ENCODE measurements at places on chromosomes 5 and 9.
A peak's percentile ranks its signal among the peaks of the same experiment; 100 is the strongest.

DNA sequence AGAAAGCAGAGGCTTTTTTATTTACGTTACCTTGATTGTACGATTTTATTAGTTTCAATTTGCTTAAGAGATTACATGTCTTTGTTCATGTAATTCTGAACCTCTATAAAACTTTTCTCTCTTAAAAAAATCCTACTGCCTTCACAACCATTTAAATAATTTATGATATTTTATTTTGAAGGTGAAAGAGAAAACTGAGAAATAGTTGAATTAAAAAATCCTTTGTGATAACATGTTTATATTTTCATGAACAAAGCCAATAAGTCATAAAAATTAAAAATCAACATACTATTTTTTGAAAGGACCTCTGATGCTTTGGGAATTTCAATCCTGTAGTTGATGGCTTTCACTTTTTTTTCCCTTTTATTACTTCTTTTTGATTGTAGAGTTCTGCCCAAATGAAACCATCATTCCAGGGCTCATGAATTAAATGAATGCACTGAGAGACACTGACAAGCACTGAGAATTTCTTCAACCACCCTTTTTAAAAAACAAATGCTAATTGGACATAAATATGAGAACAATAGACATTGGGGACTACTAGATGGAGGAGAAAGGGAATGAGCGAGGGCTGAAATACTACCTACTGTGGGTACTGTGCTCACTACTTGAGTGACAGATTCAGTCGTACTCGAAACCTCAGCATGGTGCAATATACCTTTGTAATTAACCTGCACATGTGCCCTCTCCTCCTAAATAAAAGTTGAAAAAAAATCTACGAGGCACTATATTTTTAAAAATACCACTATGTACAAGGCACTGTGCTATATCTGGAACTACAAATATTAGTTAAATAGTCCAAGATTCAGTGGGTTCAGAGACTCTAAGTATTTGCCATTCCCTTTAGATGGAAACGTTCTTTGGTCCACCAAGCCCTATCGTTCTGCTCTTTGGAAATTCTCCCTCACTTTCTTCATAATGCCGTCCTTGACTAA lies 5.9 kb downstream of the CDKN2A start:
- H3K4me1 ChIP-seq = peaks cover 10% of the 10 kb centered on the region
- H3K27me3 ChIP-seq = peaks cover 41% of the 10 kb centered on the region
- H3K4me3 ChIP-seq = no peak overlapping the region
- no peak for DNase-seq

DNA sequence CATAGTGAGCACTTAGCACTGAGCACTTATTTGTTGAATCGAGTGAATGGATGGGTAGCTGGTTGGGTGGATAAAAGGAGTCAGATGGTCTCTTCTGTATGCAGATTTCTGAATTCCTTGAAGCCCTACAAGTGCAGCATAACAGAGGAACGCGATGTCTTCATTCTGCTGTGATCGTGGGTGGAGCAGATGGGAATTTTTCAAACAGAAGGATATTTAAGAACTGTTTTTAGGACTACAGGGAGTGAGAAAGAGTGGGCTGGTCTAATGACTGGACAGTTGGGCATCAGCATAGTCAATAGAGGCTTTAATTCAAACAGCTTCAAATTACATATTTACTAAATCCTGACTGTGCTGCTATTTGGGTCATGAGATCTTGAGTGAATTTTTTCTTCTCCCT lies 253.2 kb downstream of the CEMIP2 start:
- H3K4me3 ChIP-seq = no peak overlapping the region
- no peak for DNase-seq
- no peak overlapping the region for H3K27ac ChIP-seq
- H3K27me3 ChIP-seq = peaks cover 22% of the 10 kb centered on the region

DNA sequence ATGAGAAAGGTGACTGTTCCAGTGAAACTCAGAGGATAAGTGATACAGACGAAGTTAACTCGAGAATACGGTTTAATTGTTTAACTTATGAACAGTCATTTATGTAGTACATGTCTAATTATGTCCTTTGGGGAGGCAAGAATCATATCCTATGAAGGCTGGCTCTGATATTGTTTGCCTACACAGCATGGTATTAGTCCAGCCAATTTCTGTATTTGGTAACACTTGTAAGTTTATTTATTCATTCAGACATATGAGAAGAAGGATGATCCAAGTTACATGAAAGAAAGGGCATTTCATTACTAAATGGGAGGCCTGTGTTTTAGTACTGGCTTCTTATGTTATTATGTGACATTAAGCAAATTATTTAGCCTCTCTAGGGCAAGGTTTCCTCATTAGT lies 199.7 kb downstream of the NNT start:
- H3K36me3 ChIP-seq = no peaks in the 10 kb centered on the region
- no peaks in the 10 kb centered on the region for H3K4me1 ChIP-seq
- H3K27ac ChIP-seq = no peak overlapping the region
- no peak overlapping the region for H3K4me3 ChIP-seq

- H3K27ac ChIP-seq = peak within 1 kb of the TSS; percentile 96
- H3K4me3 ChIP-seq = peak within 1 kb of the TSS; percentile 92
- peaks cover 2% of the 10 kb centered on the region for H3K36me3 ChIP-seq
- H3K27me3 ChIP-seq = no peaks in the 10 kb centered on the region
- H3K4me1 ChIP-seq = peaks cover 23% of the 10 kb centered on the region
Observed at GRCh38 chr9:136410500-136411287, at the start of the genes ENTR1 and PMPCA. ENTR1 (minus strand) TSS chr9:136410614; CDS start chr9:136410397, 217 bp downstream. PMPCA (plus strand) TSS chr9:136410658; CDS start chr9:136410669, 11 bp downstream.

DNA sequence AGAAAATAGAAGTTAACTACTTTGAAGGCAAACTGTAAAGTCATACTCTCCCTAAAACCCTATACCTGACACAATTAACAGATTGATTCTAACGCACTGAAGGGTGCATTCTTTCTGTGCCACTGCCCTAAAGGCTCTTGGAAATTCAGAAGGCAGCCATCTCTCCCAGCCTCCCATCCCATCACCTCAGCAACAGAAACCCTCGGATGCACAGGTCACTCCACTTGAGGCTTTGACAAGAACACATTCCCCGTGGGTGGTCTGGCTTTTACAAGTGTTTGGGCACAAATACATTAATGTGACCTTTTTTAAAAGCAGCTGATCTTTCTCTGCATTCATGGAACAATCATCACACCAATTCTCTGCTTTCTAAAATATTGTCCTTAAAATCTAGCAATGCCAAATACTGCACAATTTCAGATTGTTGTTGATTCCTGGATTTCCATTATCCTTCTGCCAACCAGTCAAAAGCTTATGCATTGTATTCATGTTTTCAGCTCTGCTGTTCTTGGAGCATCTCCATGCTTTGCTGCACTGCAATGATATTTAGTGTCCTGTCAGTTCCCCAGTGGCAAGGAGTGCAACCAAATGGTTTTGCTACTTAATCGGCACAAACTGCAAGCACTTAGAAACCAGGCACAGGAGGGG lies 175.6 kb downstream of the TMEM161B start:
- H3K36me3 ChIP-seq = no peaks in the 10 kb centered on the region
- H3K4me3 ChIP-seq = no peak overlapping the region
- no peaks in the 10 kb centered on the region for H3K4me1 ChIP-seq
- H3K27me3 ChIP-seq = peaks cover 25% of the 10 kb centered on the region

DNA sequence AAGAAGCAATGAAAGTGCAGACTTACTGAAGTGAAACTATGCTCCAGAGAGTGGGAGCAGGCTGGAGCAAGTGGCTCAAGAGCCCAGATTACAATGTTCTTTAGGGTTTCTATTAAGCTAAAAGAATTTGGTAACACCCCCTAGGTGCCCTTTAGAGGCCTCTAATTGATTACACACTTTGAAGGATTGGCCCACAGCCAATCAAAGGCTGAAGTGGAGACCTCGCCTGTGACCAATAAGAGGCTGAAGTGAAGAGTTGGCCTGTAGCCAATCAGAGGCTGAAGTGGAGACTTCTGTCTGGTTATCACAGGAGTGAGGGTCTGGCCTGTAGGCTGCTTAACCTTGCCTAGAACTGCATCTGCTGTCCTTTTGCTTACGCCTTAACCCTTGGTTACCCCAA lies 46.7 kb upstream of the SPATA31C2 start:
- H3K27me3 ChIP-seq = peaks cover 64% of the 10 kb centered on the region
- no peak overlapping the region for H3K27ac ChIP-seq
- H3K4me1 ChIP-seq = peaks cover 6% of the 10 kb centered on the region
- DNase-seq = no peak
